Stimulated activated CD4-positive, alpha-beta T cell treated with anti-CD3 and anti-CD28 coated beads, TNF-alpha, amount 100 ng/mL, for 1 hour (primary cell): ENCODE measurements at places on chromosomes 3 and 15.

- DNase-seq, result no peak
Observed at GRCh38 chr3:169255511-169255910, 408.0 kb downstream of the MECOM start.

DNA sequence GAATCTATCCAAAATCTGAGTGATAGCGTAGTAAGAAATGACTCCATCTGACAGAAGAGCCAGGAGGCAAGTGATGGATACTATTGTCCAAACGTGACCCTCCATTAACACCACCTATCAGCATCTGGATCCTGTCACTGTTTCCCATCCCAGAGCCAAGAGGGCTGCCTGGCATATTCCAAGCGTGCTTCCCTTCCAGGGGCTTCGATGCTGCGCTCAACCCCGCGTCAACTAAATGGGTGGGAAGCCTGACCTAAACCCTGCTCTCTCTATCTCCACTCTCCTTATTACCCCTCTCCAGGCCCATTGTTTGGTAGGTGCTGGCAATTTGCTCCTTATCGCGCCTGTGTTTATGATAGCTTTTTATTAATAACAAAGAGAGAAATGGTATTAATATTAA is 83.2 kb downstream of the NR2F2 start:
- no peak for DNase-seq

GRCh38 chr3:59802045-59802444 is 752.2 kb upstream of the CFAP20DC start:
- no peak for DNase-seq

GRCh38 chr15:89475661-89476060 is 20.7 kb downstream of the RHCG start:
- no peak for DNase-seq

DNA sequence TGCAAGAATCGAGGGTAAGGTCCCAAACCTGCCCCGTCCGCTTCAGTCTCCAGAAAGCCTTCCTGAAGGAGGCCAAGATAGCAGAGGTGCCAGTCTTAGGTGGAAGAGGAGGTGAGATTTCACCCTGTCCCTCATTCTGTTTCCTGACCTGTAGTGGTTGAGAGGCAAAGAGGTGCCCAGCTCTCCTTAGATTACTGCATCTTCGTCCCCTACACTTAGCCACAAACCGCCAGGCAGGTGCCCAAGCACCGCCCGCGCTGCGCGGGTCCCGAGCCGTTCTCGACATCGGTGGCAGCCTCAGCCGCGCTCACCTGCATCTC is 23.8 kb upstream of the POLG start:
- no peak for DNase-seq

- DNase-seq, result no peak
Observed at GRCh38 chr3:30268288-30268687, 338.1 kb upstream of the TGFBR2 start.

DNA sequence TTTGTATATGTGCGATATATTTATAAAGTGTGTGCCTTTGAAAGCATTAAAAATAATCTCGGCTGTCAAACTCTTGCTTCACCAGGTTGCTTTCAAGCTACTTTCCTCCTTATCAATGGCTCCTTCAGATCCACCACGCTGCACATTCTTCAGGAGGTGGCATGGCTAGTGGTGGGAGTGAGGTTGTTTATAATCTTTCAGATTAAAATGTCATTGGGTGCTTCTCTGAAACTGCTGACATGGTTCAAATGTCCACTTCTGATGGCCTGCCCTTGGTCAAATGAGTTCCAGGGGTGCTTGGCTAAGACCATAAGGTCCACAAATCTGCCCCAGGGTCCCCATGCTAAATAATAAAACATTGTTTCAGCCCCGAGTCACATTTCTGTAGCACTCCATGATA is 36.7 kb downstream of the ARHGAP31 start:
- DNase-seq, result no peak

DNA sequence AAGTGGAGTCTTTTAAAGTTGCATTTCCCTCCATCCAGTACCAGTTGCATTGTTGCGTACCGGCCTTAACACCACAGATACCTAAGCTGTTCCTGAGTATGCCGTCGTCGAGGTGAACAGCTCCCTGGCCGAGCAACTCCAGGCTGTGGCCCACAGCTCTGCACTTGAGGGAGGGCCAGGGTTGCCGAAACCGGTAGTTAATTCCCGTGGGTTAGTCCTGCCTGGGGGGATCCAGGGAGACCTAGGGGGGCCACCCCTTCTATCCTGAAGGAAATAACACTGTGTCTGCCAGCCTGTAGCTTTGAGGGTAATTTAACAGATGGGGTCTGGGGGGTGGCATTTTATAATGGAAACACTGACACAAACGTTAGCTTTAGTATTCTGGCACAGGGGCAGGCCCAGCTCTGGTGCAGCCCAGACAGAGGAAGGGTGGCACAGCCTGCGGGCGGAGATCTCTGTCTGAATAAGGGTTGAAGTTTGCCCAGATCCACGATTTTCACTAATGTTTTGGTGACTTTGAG is 60.8 kb downstream of the RGMA start:
- DNase-seq, result no peak

DNA sequence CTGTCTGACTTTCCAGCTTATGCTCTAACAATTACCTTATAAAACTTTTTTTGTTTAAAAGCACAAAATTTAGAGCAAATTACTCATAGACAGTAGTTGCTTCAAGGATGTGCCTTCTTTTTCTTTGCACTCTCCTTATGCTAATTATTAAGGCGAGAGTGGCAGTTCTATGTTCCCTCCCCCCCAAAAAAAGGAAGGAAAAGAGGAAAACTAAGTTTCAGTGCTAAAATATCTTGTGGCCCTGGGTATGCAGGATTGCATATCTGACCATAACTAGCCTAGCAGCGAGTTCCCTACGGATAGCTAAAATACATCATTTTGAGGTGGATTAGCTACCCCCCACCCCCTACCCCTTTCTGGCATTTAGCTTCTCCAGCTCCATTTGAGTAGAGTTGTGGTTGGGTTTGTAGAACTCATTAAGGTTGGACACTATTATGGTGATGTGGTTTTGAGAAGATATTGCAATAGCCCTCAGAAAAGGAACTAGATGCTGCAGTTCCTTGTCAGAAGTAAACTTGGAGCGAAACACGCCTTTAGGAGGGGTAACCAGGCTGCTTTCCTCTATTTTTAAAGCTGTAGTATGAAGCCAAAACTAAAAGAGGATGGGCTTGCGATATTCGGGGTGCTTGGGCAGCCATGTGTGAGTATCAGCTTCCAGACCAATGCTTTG is 174.6 kb downstream of the AKAP13 start:
- DNase-seq, result no peak

DNA sequence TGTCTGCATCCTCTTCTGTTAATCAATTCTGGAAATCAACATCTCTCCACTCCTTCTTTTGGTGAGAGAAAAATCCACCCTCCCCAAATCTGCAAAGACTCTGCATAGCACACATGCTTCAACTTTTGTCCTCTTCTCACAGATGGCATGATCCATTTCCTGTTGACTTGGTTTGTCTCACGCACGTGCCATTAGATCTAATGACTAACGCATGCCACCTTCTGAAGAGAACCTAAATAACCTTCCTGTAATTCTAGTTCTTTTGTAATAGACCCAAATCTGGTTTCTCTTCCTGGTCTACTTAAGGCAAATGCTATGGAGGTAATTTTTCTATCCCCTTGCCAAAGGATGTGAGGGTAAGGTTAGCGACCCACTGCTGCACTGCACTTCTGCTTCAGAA is 51.0 kb upstream of the ATOSA start:
- DNase-seq, result no peak

DNA sequence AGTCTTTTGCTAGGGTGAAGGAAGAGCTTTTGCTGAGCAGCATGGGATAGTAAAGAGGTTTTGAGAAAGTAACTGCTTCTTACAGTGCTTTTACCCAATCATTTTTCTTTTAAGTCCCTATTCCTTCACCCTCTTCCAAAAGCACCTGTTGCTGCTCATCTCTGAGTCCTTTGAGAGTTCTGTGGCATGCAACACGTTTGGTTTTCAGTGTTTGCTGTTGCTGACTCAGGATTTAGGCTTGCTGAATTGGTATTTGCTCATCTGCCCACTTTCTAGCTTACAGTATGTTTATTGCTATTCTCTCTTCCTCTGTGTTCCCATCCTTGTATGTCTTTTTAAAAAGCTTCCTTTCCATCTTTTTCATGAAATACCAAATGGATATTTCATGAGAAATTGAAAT is 55.9 kb upstream of the THRB start:
- no peak for DNase-seq

DNA sequence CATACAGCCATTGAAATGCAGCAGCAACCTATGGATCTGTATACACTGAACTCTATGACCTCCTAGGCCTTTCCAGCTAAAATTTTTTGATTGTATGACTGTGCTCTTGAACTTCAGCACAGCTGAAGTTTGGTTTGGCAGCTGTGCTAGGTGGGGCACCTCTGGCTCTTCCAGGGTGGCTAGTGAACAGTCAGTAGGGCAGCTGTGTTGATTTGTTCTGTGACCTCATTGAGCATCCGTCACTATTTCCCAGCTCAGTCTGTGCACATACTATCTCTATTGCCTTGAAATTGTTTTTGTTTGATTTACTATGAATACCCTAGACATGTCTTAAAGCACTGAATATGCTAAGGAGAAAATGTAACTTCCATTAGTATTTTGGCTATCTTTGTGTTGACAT is 363.2 kb upstream of the NAALADL2 start:
- DNase-seq, result no peak

DNA sequence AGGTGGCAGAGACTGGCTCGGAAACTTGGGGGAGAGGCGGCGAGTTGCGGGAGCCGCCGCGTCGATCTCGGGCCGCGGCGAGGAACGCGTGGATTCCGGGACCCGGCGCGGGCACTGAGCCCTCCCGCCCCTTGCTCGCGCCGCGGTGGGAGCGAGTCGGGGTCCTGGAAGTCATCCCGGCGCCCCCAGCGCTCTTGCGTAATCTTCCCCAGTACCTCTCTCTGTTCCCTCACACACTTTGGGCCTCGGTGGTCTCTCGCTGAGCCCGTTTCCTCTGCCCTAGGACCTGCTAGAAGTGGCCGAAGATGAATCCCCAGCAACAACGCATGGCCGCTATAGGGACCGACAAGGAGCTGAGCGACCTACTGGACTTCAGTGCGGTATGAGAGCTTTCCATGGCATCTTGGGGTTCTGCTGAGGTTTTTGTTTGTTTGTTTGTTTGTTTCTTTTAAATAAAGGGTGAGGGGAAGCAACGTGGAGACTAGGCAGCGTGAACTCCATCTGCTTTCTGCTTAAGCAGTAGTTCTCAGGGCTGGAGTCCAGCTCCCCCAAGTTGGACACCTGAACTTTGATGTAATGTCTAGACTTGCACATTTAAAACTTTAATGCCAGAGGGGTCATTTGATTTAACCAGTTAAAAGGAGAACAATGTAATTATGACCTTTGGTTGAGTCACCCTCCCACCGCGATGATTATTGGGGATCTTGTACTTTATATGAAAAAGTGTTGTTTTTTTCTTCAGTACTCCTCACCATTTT is 1.3 kb downstream of the TCF12 start:
- DNase-seq, result no peak

- no peak for DNase-seq
Observed at GRCh38 chr15:62306851-62307504, 141.9 kb upstream of the C2CD4B start.

- DNase-seq, result no peak
Observed at GRCh38 chr3:69871868-69872267, 127.7 kb upstream of the SAMMSON start.

DNA sequence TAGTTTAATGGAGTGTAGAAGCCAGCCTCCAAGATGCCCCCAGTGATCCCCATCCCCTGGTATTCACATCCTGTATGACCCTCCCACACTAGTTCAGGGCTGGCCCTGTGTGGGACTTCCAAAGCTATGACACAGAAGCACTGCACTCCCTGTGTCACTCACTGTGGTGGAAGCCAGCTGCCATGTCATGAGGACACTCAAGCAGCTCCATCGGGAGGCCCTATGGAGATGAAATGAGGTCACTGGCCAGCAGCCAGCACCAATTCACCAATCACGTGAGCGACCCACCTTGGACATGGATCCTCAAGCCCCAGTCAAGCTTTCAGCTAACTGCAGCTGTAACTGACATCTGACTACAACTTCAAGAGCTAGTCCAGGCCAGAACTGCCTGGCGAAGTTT is 3.9 kb upstream of the ACAN start:
- DNase-seq, result no peak

DNA sequence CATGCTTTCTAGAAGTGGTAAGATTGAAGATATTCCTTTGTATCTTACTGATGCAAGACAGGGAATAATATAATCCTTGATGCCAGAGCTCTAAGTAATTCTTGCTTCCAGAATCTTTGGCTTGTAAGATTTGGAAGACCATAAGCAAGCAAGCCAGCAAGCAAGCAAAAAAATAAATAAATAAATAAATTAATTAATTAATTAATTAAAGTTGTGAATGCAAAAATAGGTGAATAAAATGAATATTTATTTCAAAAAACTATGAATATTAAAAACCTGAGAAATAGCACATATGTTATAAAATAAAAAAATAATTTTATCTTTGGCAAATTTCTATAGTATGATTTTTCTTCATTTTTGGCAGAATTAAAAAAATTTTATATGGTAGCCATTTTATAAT is 750.2 kb upstream of the ARRDC4 start:
- no peak for DNase-seq

- DNase-seq, result no peak
Observed at GRCh38 chr3:148081926-148082325, 615.8 kb upstream of the AGTR1 start.

- no peak for DNase-seq
Observed at GRCh38 chr3:40876496-40876895, 322.8 kb upstream of the CTNNB1 start.

DNA sequence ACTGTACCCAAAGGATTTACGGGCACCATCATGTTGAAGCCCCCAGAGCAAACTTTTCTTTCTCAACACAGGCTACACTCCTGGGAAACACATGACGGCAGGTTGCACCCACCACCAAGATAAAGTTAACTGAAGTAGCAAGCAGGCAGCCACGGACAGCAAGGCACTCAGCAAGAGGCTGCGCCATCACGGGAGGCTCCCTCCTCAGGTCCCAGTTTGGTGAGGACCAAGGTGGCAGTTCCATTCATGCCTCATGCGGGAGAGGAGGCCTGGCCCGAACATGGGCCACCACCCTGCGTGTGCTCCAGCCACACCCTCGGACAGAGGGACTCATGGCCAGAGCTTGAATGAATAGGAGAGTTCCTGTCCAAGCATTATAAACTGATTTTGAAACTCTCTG is 6.8 kb downstream of the ADCY5 start:
- DNase-seq, result no peak

GRCh38 chr15:76418352-76419140 is 82.0 kb downstream of the ISL2 start:
- no peak for DNase-seq

- DNase-seq, result no peak
Observed at GRCh38 chr15:53869806-53870073, 108.5 kb upstream of the UNC13C start.

DNA sequence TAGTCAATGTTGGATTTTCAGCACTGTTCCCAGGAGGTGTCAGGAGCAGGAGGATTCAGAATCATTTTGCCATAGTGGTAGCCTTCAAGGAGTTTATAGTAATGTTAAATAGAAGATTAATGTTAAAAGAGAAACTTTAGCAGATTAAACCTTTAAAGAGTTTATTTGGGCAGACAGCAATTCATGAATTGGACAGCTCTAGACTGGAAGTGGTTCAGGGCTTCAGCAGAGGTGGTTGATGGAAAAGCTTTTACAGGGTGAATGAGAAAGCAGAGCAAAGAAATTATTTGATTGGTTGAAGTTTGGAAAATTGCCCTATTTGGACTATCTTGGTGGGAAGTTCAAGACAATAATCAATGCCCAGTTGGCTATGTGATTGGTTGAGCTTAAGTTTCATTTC is 416.6 kb upstream of the TBL1XR1 start:
- no peak for DNase-seq

- no peak for DNase-seq
Observed at GRCh38 chr3:11498646-11499045, 145.1 kb downstream of the VGLL4 start.
